Activated CD8-positive, alpha-beta T cell treated with anti-CD3 and anti-CD28 coated beads for 36 hours (primary cell): ENCODE measurements at places on chromosomes 1 and 21. TPM values are rescaled to one million over a fixed set of nuclear protein-coding genes. Genes with fewer than 3 reads are reported as not detected.

LRRC38 gene
- total RNA-seq: not detected

- no peak overlapping the region for H3K27ac ChIP-seq
- no peaks in the 10 kb centered on the region for H3K36me3 ChIP-seq
- no peaks in the 10 kb centered on the region for H3K4me1 ChIP-seq
- H3K4me3 ChIP-seq: no peak overlapping the region
- H3K27me3 ChIP-seq: no peaks in the 10 kb centered on the region
These were observed 36.2 kb downstream of the KCTD3 start for GRCh38 chr1:215603319-215603718.

GRCh38 chr21:33113131-33113530 lies 43.2 kb downstream of the OLIG1 start:
- DNase-seq: no peak
- no peak overlapping the region for H3K4me3 ChIP-seq
- H3K27ac ChIP-seq: no peak overlapping the region
- H3K4me1 ChIP-seq: peaks cover 22% of the 10 kb centered on the region
- H3K27me3 ChIP-seq: peaks cover 25% of the 10 kb centered on the region

DNA sequence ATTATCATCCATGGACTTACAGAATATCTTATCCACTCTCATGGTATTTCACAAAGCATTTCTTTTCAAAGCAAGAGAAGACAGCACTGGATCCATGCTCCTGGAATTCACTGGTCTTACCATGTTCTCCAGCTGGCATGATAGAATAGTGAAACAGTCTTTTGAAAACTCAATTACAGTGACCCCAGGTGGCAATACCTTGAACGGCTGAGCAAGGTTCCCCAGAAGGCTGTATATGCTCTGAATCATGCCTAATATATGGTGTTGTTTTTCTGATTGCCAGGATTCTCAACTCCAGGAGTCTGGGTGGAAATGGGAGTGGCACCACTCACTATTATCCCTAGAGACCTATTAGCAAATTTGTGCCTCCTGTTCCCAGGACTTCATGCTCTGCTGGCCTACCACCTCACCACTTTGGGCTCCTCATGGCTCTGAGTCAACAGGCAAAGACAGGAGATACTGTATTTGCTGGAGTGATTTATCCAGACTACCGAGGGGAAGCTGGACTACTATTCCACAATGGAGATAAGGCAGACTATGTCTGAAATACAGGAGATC lies 87.6 kb downstream of the CATSPERE start:
- no peaks in the 10 kb centered on the region for H3K36me3 ChIP-seq
- H3K4me3 ChIP-seq: no peak overlapping the region
- H3K27me3 ChIP-seq: no peaks in the 10 kb centered on the region
- no peak overlapping the region for H3K27ac ChIP-seq
